ENCODE measurements at places on chromosomes 1 and 21. TPM values are rescaled to one million over a fixed set of nuclear protein-coding genes. Genes with fewer than 3 reads are reported as not detected.

Gene GPR3
- total RNA-seq = 0.32 TPM

Gene SYT6
- total RNA-seq = not detected

Gene GJA8
- total RNA-seq = not detected

Gene PIP5K1A
- total RNA-seq = 74.9 TPM

Gene RGS16
- 37.8 TPM for total RNA-seq

Gene FCER1G
- 2.9 TPM for total RNA-seq
